Anterior cingulate cortex (tissue), 58 donors: ENCODE measurements at places on chromosomes 6 and 20.

DNA sequence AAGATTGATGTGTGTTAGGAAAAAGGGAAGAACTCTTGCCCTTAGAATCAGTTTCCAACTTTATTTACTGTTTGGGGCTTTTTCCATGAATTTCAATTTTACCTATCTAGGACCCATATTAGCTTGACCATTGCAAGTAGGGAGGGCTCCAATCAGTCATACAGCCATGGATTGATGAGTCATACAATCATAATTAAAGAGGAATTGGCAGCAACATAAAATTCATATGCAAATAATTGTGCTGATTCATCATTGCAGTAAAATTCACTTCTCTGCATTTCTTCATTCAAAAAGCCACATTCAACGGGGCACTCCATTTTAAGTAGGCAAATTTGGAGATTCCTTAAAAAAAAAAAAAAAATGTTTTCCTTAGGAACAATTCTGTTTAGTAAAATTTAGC is 1016.4 kb downstream of the KIF16B start:
- DNase-seq, result no peak

DNA sequence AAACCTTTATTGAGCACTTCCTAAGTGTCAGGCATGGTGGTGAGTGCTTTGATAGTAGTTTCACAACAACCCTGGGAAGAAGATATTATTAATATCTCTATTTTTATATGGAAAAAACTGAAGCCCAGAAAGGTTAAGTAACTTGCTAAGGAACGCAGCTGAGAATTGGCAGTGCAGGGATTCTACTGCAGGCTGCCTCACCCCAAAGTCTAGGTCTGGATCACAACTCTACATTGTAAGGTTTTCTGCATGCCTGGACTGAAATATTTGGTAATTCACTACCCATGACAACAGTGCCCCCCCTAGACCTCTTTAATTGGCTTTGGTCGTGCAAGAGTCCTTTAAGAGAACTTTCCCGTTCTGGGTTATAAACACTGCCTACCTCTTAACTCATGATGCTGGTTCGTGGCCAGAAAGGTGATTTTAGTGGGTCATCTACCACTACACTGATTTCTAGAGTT is 67.1 kb upstream of the KCNQ5 start:
- DNase-seq, result no peak

DNA sequence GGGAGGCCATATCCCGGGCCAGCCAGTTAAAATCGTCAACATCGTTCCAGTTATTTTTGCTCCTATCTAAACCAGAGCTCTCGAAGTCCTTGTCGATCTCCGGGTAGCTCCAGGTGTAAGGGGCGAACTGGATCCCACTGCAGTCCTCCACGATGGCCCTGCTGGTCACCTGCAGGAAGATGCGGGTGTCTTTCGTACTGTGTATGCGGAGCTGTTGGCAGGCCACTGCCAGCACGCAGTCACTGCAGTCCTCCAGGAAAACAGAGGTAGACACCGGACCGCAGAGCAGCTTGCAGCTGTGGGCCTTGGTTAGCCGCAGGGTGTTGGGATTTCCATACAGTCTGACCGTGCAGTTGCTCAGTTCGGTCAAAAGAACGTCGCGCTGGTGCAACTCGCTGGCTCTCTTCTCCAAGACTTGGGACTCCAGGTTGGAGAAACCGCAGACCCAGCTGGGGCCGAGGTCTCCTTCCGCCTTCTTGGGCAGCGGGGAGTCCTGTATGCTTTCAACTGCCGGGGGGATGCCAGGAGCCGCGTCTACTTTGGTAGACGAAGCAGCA is 742 bp downstream of the TBCC start:
- DNase-seq, result no peak

GRCh38 chr6:37980222-37980595 is 160.7 kb downstream of the ZFAND3 start:
- DNase-seq, result no peak

DNA sequence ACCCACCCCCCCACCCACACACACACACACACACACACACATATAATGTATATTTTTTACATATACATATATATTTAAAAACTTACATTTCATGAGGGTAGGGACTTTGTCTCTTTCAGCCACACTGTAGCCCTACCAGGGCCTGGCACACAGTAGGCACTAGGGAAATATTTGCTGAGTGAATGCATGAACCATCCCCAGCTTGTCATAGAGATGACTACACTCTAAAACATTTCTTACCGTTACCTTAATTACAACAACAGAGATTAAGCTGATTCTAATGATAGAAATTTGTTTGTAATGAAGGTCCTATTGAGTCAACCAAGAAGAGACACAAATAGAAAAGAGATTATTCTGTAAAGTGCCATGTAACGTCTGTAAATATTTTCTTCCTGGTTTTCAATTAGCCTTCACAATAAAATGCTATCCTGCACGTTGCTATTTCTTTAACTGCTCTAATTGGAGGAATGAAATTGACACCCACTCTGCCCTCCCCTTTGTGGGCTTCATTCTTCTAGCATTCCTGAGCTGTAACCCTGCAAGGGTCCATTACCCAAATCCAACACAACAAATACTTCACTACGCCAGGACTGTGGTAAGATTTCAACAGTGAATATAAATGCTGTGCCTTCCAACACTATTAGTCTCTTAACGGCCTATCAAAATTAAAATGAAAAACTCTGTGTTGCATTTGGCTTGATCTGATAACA is 30.8 kb downstream of the SIM1 start:
- no peak for DNase-seq

DNA sequence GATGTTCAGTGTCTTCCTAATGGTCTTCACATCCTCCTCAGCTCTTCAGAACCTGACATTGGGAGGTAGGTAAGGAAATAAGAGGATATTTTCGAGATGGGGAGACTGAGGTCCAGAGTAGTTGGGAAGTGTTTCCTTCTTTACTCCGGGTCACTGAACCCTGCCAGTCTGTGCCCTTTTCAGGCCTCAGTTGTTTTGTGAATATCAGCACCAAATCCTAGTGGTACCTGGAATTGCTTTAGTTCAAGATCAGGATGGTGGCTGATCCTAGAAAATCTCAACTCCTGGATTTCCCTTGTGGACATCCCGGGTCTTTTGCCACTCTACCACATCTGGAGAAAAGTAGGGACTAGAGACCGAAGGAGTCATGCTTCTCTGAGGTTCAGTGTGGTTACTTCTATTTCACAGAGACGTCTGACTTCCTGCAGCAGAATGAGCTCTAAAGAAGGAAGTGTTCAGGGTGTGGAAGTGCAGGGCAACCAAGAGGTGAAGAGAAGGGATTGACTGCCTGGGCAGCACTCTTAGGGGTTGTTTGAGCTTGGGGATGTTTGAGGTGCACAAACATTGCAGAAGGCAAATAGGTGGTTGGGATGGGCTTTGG is 995 bp downstream of the STK4 start:
- no peak for DNase-seq

DNA sequence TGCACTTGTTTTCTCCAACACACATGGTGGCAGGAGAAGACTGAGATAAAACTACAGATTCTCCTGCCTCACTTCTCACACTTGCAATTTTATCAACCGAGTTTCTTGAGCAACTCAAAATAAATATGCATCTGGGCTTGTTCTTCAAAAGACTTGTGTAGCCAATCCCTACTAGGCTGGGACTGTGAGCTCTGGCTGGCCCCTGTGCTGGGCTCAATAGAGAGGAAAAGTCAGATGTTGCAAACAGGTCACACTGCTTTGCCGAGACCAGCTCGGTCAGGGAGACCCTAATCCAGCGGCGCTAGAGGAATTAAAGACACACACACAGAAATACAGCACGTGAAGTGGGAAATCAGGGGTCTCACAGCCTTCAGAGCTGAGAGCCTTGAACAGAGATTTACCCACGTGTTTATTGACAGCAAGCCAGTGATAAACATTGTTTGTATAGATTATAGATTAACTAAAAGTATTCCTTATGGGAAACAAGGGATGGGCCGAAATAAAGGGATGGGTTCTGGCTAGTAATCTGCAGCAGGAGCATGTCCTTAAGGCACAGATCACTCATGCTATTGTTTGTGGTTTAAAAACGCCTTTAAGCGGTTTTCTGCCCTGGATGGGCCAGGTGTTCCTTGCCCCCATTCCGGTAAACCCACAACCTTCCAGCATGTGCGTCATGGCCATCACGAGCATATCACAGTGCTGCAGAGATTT is 32.7 kb downstream of the FAM50B start:
- no peak for DNase-seq

- no peak for DNase-seq
These were observed 202.9 kb downstream of the GMPR start for GRCh38 chr6:16441262-16441661.
